ENCODE measurements at places on chromosomes 4 and X.
A peak's percentile ranks its signal among the peaks of the same experiment; 100 is the strongest.

DNA sequence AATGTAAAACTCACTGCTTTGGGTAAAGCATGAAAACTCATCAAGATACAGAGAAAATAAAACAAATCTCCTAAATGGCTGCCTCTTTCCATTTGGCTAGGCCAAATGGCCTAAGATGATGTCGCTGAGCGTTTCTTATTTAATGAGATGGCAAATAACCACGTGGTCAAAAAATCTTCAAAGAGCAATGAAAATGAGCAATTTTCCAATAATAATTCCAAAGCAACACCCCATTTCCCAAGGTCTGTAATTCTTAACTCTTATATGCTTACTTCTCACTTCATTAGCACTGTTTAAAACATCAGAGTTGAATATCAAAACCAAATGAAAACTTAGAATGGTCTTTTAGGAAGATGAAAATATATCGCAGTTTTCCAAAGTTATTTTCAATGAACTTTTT lies 222.3 kb upstream of the MID1 start:
- DNase-seq, result no peak

DNA sequence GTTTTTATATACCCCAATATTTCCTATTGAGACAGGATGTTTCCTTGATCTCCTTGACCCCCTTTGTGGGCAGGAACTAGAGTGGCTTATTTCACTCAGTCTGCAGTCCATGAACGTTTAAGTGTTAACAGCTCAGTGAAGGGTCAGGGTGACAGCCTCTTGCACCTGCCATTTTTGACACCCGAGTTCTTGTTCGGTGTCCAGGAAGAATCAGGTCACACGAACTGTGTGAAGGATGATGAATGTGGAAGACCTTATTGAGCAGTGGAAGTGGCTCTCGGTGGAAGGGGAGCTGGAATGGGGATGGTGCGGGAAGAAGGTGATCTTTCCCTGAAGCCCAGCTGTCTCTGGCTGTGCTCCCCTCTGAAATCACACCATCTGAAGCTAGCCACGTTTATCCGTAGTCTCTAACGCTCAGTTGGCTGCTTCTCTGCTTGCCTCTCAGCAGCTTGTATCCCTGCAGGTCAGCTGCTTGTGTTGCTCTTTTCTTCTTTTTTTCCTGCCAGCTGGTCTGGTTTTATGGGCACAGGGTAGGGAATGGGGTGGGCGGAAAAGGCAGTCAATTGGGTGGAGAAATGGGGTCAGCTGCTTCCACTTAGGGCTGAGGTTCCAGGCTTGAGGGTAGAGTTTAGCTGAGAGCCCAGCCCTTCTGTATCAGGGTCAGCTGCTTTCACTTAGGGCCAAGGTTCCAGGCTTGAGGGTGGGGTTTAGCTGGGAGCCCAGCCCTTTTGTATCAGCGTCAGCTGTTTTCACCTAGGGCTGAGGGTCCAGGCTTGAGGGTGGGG lies 29.0 kb upstream of the CCNG2 start:
- DNase-seq, result no peak

DNA sequence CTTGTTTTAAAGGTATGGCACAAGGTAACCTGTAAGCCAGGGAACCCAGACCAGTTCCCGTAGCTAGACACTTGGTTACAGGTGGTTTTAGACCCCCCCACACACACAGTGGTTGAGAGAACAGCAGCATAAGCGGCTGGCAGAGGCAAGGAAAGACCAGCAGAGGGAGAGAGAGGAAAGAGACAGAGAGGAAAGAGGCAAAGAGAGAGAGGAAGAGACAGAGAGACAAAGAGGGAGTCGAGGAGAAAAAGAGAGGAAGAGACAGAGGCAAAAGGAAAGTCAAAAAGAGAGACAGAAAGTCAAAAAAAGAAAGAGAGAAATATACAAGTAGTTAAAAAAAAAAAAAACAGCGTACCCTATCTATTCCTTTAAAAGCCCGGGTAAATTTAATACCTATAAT lies 19.5 kb upstream of the PCSK1N start:
- DNase-seq, result no peak

- DNase-seq, result no peak
Measured at GRCh38 chr4:114284629-114285028, 305.2 kb upstream of the ARSJ start.

GRCh38 chr4:13903901-13904300 lies 276.4 kb upstream of the BOD1L1 start:
- DNase-seq, result no peak

DNA sequence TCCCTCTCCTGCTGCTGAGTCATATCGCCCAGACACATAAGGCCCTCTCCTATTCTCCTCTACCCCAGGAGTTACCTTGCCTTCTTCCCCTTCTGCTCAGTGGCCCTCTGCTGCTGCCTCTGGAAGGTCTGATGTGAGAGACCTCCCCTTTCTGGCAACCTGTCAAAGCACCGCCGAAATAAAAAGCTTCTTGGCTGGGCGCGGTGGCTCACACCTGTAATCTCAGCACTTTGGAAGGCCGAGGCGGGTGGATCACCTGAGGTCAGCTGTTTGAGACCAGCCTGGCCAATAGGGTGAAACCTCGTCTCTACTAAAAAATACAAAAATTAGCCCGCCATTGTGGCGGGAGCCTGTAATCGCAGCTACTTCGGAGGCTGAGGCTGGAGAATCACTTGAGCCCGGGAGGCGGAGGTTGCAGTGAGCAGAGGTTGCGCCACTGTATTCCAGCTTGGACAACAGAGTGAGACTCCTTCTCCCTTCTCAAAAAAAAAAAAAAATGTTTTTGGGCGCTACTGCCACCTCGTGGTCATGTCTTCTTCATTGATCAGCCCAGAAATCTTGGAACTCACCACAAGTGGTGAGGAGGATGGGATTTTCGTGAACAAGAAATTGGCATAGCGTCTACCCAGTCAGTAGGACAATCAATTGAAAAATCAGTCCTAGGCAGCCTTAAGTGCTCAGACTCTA lies 8.6 kb upstream of the ZXDA start:
- DNase-seq, result peak; percentile 35

GRCh38 chr4:161540265-161540664 lies 623.5 kb downstream of the FSTL5 start:
- no peak for DNase-seq

DNA sequence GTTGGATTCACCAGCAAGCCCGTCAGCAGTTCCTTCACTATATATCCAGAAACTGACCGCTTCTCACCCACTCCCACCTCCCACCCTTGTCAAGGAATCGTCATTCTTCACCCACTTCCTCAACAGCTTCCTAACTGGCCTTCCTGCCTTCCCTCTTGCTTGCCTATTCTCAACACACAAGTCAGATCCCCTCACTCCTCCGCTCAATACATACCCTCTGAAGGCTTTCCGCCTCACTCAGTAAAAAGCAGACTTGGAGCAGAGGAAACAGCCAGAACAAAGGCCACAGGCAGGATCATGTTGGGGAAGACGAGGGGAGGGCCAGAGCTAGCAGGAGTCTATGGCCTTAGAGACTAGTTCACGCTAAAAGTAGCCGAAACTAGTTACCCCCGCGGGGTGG lies 23.7 kb downstream of the RWDD4 start:
- no peak for DNase-seq

DNA sequence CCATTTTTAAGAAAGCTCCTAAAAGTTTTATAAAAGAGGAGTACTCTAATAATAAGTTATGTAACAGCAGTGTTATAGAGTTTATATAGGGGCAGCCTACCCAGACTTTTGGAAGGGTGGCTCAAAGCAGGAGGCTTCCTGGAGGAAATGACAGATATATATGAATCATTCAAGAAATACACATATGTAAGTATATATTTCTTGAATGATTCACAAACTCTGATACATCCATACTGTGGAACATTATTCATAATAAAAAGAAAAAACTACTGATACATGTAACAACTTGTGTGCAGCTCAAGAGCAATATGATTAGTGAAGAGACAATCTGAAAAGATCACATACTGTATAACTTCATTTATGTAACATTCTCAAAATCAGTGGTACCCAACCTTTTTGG lies 166.2 kb downstream of the WDFY3 start:
- no peak for DNase-seq

Data from activated CD4-positive, CD25-positive, alpha-beta regulatory T cell treated with anti-CD3 and anti-CD28 coated beads, Interleukin-2, amount 50 U/mL, for 72 hours (primary cell).